A549 treated with CpdA at 1 μM for 4 hours (cell line): ENCODE measurements at places on chromosomes 11 and 22. TPM values are rescaled to one million over a fixed set of nuclear protein-coding genes. Genes with fewer than 3 reads are reported as not detected.

The TEX12 gene
- total RNA-seq = not detected in 5 replicates

The KRTAP5-2 gene
- not detected in 5 replicates for total RNA-seq

The NUMA1 gene
- total RNA-seq = 61.5 to 76.5 TPM (median 69.5 TPM) in 5 replicates

The SNX32 gene
- 0.05 to 0.19 TPM (median 0.07 TPM) in 4 of 5 replicates, not detected in the other for total RNA-seq

The DDX25 gene
- 0.02 to 0.05 TPM in 2 of 5 replicates, not detected in the others for total RNA-seq

The DSCAML1 gene
- total RNA-seq = 0.13 to 0.37 TPM (median 0.29 TPM) in 5 replicates

The APOA5 gene
- not detected in 5 replicates for total RNA-seq

The F2 gene
- total RNA-seq = 1.9 to 2.6 TPM (median 2.1 TPM) in 5 replicates

The CLMP gene
- 22.8 to 35.9 TPM (median 31.0 TPM) in 5 replicates for total RNA-seq

The GAS2 gene
- 0.67 to 1.4 TPM (median 0.93 TPM) in 5 replicates for total RNA-seq

The LARGE2 gene
- total RNA-seq = 1.4 to 3.1 TPM (median 2.9 TPM) in 5 replicates

The CARS1 gene
- 62.8 to 75.9 TPM (median 64.0 TPM) in 5 replicates for total RNA-seq

The SHANK3 gene
- 2.6 to 5.3 TPM (median 3.9 TPM) in 5 replicates for total RNA-seq
